ENCODE measurements at places on chromosomes 5 and 9. TPM values are rescaled to one million over a fixed set of nuclear protein-coding genes. Genes with fewer than 3 reads are reported as not detected.

Gene EPB41L4A
- not detected for total RNA-seq

GRCh38 chr5:114789773-114790402 is 379.8 kb downstream of the TRIM36 start:
- no peak overlapping the region for H3K4me3 ChIP-seq
- no peak overlapping the region for H3K27ac ChIP-seq
- no peaks in the 10 kb centered on the region for H3K27me3 ChIP-seq

Gene OR1Q1
- not detected for total RNA-seq

DNA sequence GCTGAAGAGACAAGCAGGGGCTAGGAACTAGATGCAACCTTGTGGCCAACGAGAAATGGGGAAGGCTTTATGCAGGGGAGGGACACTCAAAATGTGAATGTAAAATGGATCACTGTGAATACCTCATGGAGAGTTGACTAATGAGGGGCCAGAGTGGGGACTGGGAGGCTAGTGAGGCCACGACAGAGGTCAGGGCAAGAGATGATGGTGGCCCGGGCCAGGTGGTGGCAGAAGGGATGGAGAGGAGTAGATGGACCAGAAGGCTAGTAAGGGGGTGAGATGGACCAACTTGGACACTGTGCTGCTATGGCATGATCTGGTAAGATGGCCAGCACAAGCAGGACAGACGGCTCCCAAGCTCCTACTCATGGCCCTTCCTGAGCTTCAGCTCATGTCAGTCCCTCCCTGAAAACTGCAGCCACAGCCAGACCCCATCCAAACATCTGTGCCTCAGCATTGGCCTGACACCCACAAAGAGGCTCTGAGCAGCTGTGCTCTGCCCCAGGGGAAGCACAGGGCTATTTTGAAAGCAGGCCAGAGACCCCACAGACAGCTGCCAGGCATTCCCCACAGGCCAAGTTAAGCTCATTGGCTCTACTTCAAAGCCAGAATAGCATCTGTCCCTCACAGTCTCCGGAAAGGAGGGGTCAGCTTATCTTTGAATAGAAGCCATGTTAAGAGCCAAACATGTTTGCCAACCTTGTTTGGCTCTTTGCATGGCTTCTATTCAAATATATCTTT is 22.1 kb downstream of the P4HA2 start:
- H3K27ac ChIP-seq, result no peak overlapping the region
- H3K4me3 ChIP-seq, result no peak overlapping the region
- DNase-seq, result no peak
- H3K27me3 ChIP-seq, result no peaks in the 10 kb centered on the region

- no peak overlapping the region for H3K4me3 ChIP-seq
- DNase-seq, result no peak
- H3K36me3 ChIP-seq, result no peaks in the 10 kb centered on the region
- no peak overlapping the region for H3K27ac ChIP-seq
These were observed 43.4 kb upstream of the STARD4 start for GRCh38 chr5:111555760-111556159.
